ENCODE measurements at places on chromosomes 2 and 18. TPM values are rescaled to one million over a fixed set of nuclear protein-coding genes. Genes with fewer than 3 reads are reported as not detected.

ZSWIM2 gene
- total RNA-seq = not detected

COLEC11 gene
- not detected for total RNA-seq

ANO7 gene
- total RNA-seq = 0.24 TPM

TTC39C gene
- total RNA-seq = 15.9 TPM

RAB6D gene
- total RNA-seq = 0.07 TPM

ITPRID2 gene
- 193 TPM for total RNA-seq

PPP1R1C gene
- total RNA-seq = 7.3 TPM

ASAP2 gene
- total RNA-seq = 69.3 TPM

PPM1G gene
- 128 TPM for total RNA-seq

Measured in foreskin keratinocyte (primary cell).